ENCODE measurements at places on chromosomes 6 and 20. TPM values are rescaled to one million over a fixed set of nuclear protein-coding genes. Genes with fewer than 3 reads are reported as not detected.
A peak's percentile ranks its signal among the peaks of the same experiment; 100 is the strongest.

The C20orf144 gene
- total RNA-seq: not detected

The HMGN3 gene
- total RNA-seq: 79.2 TPM

The TOMM6 gene
- 99.3 TPM for total RNA-seq

The NOX3 gene
- not detected for total RNA-seq

The HLA-G gene
- total RNA-seq: not detected

The OR2J3 gene
- total RNA-seq: not detected

The TNFRSF21 gene
- 51.5 TPM for total RNA-seq

The ELMO2 gene
- total RNA-seq: 101 TPM

The RIPPLY2 gene
- 20.4 TPM for total RNA-seq

The FLRT3 gene
- 21.5 TPM for total RNA-seq

The NKX2-4 gene
- not detected for total RNA-seq

The NDUFAF5 gene
- total RNA-seq: 38.0 TPM

The IL20RA gene
- total RNA-seq: 3.3 TPM

The ELOVL4 gene
- total RNA-seq: 24.8 TPM

The PRPH2 gene
- total RNA-seq: 3.0 TPM

DNA sequence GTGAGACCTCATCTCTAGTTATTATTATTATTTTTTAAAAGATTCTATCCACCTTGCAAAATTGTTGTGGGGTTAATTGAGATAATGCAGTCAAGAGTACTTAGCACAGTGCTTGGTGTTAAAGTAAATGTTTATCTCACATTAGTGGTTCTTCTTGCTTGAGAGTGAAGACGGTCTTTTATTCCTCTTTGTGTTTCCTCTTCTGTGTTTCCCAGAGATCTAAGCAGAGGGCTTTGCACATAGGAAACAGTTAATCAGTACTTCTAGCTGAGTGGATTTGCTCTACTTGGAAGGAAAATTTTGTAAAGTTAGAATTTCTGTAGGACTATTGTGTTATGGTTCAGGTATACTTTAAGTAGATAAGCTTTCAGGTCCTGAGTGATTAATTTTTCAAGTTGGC is 3.5 kb downstream of the ARMC2 start:
- no peak for DNase-seq

DNA sequence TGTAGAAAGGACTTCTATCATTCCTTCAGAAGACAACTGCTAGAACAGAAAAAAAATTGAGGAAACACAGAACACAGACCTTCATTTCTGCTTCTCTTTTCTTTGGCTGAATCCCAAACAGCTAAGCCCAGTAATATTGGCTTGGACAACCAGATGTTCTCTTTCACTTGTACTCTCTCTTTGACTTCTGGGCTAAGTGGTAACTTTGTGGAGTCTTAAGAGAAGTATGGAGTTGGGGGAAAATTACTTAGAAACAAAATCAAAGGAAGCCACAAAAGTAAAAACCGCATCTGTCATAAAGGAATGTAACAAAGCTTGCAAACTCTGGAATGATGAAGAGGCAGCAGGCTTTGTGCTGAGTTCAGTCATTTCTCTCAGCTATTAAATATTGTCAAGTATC is 587.5 kb downstream of the CBLN4 start:
- DNase-seq: no peak

DNA sequence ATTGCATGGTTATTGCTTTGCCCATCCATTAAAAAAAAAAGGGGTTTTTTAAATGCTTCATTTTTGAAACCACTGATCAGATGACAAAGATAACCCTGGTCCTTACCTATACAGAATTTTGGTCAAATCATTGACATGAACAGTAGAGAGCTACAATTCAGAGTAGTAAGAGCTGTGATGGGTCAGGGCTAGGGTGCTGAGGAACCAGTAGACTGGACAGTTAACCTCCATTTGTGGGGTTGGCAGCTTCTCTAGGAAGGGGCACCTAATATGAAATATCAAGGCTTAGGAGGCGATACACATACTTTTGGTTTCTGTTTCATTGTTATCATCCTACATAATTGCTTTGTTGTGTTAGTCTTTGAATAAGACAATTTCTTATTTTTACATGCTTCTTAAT is 55.1 kb downstream of the ORC3 start:
- no peak for DNase-seq

DNA sequence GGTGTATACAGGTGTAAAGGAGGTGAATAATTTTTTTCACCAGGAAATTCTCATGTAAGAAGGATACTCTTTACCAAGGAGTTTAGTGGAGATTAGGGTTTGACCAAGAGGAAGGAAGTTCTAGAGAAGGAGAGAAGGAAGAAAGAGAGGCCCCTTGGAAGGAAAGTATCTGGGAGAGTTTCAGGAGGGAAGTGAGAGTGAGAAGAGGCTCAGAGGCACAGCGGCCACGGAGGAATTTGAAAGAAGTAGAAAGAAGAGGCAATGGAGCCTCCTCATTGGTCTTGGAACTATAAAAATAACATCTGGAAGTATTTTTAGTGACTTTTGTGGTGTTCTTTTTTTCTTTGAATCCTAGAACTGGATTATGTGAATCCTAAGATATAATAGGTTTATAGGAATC is 50.8 kb upstream of the MCUR1 start:
- no peak for DNase-seq

- no peak for DNase-seq
These were observed 1.7 kb downstream of the UBE2V1 start for GRCh38 chr20:50111120-50111828.

- DNase-seq: no peak
These were observed 353.8 kb upstream of the RSPO3 start for GRCh38 chr6:126764671-126765070.

- DNase-seq: no peak
These were observed 19.2 kb upstream of the SCP2D1 start for GRCh38 chr20:18794428-18794787.

GRCh38 chr6:132161283-132161682 is 210.1 kb upstream of the CCN2 start:
- no peak for DNase-seq

- DNase-seq: no peak
These were observed 126.7 kb downstream of the DST start for GRCh38 chr6:56516003-56516402.

DNA sequence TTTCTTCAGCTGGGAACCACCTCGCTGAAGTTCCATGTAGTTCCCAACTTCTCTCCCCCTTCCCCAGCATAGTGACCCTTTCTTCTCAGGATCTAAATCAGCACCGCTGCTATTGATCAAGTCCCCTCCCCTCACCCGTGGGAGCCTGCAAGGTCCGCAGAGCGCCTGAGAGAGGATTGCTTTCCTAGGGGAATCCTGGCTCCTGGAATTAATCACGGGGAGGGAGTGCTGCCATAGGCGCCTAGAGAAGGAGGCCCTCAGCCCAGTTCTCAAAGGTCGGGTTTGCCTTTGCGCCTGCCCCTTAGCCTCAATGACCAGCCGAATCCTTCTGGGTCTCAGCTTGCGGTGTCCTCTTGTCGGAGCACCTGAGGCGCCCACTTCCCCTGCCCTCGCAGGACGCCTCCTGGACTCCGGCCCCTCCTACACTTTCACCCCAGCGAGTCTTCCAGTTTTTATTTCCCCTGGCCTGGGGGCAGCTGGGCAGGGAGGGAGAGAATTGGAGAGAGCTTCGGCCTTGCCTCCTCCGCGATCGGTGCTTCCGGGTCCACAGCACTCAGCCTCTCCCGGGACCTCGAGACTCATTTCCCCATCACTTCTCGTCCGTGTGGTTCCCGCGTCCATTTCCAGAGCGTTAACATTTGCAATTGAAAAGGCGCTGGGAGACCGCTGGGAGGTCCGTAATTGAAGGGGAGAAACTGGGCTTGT is 3.1 kb upstream of the NKX2-2 start:
- no peak for DNase-seq

DNA sequence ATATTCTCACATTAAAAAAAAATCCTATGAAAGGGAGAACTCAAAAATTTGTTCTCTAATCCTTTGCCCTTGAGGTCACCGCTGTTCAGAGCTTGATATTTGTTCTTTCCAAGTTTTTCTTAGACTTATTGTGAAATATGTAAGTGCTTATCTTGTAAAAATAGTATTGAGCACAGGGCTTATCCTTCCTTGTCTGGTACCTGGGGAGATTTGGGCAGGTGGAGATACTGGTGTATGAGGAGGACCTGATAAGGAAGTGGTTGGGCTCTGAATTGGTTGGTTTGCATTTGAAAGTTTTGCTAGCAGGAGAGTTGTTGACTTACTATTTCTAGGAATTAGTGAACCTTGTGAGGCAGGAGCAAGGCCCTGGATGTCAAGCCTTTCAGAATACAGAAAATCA is 28.9 kb upstream of the ANKEF1 start:
- DNase-seq: no peak

DNA sequence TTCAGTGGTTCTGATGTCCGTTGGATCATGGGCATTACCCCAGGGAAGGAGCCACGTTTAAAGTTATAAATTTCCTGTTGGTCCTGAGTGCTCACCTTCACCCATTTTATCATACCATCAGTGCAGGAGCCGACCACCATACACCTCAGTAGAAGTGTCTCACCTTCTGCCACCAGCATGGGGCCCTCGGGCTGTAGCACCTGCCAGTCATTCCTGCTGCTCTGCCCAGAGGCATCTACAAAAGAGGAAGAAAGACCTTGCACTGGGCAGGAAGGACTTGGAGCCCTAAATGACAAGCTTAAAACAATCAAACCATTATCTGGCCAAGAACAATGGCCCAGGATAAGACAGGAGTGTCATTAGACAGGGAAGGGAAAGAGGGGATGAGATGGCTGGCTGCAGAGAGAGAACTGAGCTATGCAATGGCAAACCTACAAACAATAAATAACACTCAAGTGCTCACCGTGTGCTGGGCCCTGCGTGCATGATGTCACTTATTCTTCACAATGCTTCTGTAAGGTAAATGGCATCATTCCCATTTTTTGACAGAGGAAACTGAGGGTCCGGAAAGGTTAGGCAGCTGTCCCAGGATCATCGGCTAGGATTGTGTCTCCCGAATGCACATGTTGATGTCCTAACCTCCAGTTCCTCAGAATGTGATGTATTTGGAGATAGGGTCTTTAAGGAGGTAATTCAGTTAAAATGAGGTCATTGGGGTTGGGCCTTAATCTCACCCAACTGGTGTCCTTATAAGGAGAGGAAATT is 11.2 kb downstream of the SIRPB2 start:
- DNase-seq: no peak

- DNase-seq: no peak
These were observed 34.6 kb downstream of the FBXO5 start for GRCh38 chr6:152948150-152948768.

DNA sequence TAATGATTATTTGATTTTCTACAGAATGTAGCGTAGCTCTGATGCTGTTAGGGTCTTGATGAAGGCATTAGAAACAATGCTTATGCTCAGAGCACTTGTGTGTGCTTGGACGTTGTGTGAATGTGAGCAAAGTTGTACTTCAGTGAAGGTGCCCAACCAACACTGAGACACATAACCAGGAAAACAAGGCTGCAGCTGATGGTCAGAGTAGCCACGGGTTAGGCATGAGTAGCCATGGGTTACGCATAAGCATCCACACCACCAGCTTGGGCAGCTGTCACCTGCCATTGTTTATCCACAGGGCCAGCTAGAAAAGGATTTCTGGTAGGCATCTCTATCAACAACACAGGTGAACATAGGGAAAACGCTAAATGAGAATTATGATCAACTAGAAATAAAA is 326.6 kb downstream of the NRN1 start:
- DNase-seq: no peak

DNA sequence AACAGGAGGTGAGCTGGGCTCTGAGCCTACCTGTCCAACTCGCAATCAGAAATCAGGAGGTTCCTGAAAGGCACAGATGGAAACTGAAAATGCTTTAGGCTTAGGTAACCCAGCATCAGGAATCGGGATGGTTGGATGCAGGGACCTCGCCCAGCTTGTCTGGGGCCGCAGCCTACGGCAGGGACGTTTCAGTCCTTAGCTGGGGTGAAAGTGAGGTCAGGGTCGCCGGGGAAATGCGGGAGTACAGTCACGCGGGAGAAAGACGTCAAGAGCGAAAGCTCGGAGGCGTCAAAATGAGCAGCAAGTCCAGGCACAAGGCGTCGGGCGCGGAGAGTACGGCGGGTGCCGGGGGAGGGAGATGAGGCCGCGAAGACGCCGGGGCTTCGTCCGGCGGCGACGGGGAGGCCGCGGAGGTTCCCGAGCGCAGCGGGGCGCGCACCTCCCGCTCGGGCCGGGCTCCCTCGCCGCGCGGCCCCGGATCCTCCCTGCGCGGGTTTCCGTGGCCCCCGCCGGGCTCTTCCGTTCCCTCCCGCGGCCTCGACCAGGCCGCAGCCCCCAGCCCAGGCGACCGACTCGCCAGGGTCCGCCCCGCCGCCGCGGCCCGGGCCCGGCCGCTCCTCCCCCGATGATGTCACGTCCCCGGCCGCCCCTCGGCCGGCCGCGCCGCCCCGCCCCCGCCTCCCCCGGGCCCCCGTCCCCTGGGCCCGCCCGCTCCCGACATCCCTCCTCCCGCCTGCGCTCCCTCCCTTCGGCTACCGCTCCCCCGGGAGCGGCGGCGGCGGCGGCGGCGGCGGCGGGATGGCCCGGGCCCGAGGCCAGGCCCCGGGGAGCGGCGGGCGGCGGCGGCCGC is at the start of gene EBF4:
Gene EBF4 (plus strand): TSS at position 745 of the 850 bp plus-strand sequence. CDS start 866 bp downstream, outside the sequence.
- DNase-seq: peak; percentile 30

DNA sequence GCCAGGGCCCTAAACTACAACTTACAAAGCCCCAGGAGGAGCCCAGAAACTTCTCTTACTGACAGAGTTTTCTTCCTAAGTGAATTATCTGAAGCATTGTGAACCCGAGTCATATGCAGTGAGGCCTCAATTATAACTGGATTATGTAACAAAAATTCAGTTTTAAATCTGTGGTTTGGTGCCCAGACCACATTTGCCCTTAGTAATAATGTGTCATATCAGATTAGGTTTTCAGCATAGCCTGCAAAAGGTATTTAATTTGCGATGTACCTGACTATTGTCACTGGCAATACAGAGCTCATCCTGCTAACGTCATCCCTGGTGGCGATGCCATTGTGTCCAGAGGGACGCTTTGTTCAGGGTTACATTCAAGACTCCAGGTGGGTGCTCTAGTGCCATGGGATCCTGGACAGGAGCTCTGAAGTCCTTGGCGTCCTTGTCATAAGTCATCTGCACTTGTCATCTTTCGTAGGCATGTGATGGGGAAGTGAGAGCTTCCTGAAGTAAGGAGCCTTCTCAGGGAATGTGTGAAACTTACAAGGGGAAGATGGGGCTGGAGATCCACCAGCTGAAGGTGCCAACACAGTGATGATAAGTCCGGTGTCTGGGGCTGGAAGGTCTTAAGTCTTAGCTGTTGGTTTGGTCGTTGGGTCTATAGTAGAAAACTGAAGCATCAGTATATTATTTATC is 65.1 kb downstream of the HIVEP1 start:
- no peak for DNase-seq

GRCh38 chr6:142187209-142187608 is 40.1 kb downstream of the VTA1 start:
- no peak for DNase-seq

- no peak for DNase-seq
These were observed 466.0 kb downstream of the GJA1 start for GRCh38 chr6:121901432-121901831.

DNA sequence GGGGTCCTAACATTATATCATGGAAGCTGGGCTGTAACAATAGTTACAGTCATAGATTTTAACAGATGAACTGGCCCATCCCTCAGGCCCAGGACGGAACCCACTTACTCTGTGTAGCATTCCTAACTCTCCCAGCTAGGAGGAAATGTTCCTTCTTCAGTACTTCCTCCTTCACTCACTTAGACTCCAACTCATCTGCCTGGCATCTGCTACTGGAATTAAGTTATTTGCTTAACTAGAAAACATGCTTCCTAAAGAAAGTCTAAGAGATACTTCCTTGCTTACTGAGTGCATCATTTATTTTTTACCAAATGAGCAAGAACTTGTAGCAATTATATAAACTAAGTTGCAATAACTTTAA is 20.5 kb downstream of the GCLC start:
- no peak for DNase-seq

- no peak for DNase-seq
These were observed 34.0 kb upstream of the INSM1 start for GRCh38 chr20:20333866-20334265.

- no peak for DNase-seq
These were observed 139.7 kb downstream of the SOBP start for GRCh38 chr6:107629548-107630129.

Data from dorsolateral prefrontal cortex (tissue), 122 donors.